ENCODE measurements at places on chromosomes 5 and 9. TPM values are rescaled to one million over a fixed set of nuclear protein-coding genes. Genes with fewer than 3 reads are reported as not detected.

Gene CPEB4
- total RNA-seq = 9.0 TPM

Gene PPP2R2B
- 0.12 TPM for total RNA-seq

Gene TRIM7
- 29.4 TPM for total RNA-seq

Gene ZDHHC11B
- total RNA-seq = 1.3 TPM

Gene TSLP
- total RNA-seq = not detected

Gene SMIM33
- not detected for total RNA-seq
